Right lung (tissue), 10 donors: ENCODE measurements at places on chromosomes 11 and 22. TPM values are rescaled to one million over a fixed set of nuclear protein-coding genes. Genes with fewer than 3 reads are reported as not detected.

DNA sequence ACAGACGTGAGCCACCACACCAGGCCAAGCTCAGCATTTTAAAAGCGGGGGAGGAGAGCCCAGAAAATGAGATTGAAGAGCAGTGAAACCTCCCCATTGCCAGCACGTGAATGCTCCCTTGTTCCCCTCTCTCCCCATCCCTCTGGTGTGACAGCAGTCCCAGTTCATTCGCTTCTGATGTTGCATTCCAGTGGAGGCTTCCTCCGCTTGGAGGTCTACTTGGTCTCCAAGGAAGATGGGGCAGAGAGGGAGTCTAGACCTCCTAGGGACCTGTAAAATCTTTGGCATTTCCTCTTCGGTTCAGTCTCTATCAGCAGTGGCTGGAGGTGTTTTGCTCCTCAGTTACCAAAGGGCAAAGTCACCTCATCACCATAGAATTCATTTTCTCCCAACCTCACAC is 30.2 kb upstream of the EP300 start:
- DNase-seq: no peak

Gene FGF19
- not detected for polyA plus RNA-seq

Gene LPXN
- polyA plus RNA-seq: 10.5 TPM

DNA sequence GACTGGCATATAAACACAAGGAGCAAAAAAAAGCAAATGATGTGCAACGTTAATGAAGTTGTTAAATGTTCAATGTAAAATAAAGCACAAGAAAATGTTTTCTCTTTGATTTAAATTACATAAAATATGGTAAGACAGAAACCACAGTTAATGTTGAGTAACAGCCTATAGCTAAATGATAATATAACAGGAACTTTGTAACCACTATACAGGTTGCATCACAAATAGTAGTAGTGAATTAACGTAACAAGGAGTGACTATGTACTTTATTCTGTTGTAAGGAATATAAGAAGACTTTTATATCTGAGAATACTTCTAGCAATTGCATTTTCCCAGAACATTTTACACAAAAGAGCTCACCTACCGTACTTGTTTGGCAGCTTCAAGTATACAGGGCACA is 16.9 kb downstream of the SAAL1 start:
- no peak for DNase-seq

DNA sequence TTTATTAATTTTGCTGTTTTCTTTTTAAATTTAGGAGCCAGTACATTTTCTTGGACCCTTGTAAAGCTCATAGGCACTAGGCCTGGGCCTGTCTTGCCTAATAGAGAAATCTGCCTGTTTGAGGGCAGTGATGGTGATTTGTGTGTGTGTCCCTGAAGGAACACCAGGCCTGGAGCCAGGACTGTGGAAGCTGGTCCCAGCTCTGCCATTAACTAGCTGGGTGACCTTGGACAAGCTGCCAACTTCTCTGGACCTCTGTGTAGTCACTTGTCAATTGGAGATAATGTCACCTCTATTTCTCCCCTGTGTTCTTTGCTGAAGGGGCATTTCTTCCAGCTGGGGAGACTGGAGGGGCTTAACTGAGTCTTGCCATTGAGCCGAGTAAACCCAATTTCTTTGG is 16.0 kb upstream of the FTH1 start:
- DNase-seq: no peak

DNA sequence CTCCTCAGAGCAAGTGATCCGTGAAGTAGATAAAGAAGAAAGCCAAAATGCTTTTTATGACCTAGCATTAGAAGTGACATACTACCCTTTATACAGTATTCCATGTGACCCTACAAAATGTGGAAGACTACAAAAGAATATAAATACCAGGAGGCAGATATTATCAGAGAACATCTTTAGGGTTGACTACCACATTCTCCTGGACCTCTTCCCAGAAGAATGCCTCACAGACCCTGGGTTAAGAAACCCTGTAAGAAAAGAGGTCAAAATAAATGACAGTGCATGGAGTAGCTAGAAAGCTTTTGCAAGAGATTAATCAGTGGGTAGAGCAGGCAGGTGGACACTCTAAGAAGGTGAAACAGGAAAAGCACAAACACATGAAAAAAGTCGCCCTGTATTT is 69.2 kb downstream of the FANCF start:
- no peak for DNase-seq
